ENCODE measurements at places on chromosomes 7 and 10.

- no peak for DNase-seq
These were observed 3.3 kb upstream of the FAS start for GRCh38 chr10:88987243-88987725.

- DNase-seq: no peak
These were observed 13.5 kb upstream of the TSPAN13 start for GRCh38 chr7:16739863-16740622.

- DNase-seq: no peak
These were observed 122.6 kb downstream of the MICU1 start for GRCh38 chr10:72503241-72503640.

- DNase-seq: no peak
These were observed 64.5 kb downstream of the LRRTM3 start for GRCh38 chr10:66990143-66990830.

DNA sequence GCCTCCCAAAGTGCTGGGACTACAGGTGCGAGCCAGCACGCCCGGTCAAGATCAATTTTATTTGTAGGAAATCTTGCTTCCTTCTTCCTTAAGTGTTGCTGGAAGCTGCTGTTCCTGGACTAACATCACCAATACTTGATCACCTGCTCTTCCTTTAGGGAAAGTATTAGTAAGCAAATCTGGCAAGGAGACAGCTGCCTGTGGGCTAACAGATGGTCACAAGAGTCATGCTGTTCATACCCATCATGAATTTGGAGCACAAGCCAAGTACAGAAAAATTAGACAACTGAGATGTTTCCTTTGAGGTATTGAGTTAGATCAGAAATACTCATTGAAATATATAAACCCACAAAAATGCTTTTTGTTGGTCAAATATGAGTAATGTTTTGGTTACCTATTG is 27.9 kb downstream of the BAIAP2L1 start:
- no peak for DNase-seq

GRCh38 chr7:42692621-42693020 is 219.2 kb downstream of the C7orf25 start:
- no peak for DNase-seq

- DNase-seq: no peak
These were observed 88.1 kb downstream of the VOPP1 start for GRCh38 chr7:55484241-55484640.

DNA sequence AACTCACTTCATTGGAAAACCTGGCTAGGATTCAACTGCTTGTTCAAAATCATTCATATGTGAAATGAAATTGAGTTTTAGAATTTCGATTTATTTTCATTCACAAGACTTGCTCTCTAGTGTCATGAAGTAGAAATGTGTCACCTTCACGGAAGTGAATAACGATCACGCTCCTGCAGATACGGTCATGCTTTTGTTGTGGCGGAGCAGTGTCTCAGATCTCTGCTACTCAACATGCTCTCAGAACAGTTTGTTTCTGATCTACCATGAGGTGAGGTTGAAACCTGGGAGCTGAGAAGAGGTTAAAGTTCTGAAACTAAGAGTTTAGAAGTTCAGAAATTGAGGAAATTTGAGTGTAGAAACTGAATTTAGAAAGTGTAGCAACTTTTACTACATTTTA is 13.8 kb upstream of the PITRM1 start:
- no peak for DNase-seq

- DNase-seq: no peak
These were observed 3.2 kb upstream of the DGKB start for GRCh38 chr7:14905764-14906163.

- DNase-seq: no peak
These were observed 22.3 kb downstream of the HYAL4 start for GRCh38 chr7:123867225-123867624.

GRCh38 chr10:89846786-89847185 is 145.4 kb downstream of the KIF20B start:
- DNase-seq: no peak

GRCh38 chr10:28545967-28546644 is 13.2 kb downstream of the WAC start:
- DNase-seq: no peak

GRCh38 chr10:114303556-114303955 is 64.5 kb downstream of the VWA2 start:
- DNase-seq: no peak

DNA sequence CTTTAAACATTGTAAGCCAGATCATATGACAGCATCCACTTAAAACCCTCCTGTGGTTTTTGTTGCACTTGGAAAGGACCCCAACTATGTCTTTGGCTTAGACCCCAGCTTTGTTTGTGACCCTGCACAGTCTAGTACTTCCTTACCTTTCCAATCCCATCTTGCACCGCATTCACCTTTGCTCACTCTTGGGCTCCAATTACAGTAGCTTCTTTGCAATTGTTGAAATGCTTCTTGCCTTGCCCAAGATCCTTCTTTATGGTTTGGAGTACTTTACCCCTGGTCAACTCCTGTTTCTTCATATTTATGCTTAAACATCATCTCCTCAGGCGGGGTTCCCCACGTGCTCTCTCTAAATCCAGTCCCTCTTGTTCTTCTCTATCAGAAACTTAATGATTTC is 162.6 kb downstream of the PTEN start:
- DNase-seq: no peak

GRCh38 chr7:143884969-143885559 is 16.9 kb downstream of the TCAF1 start:
- no peak for DNase-seq

DNA sequence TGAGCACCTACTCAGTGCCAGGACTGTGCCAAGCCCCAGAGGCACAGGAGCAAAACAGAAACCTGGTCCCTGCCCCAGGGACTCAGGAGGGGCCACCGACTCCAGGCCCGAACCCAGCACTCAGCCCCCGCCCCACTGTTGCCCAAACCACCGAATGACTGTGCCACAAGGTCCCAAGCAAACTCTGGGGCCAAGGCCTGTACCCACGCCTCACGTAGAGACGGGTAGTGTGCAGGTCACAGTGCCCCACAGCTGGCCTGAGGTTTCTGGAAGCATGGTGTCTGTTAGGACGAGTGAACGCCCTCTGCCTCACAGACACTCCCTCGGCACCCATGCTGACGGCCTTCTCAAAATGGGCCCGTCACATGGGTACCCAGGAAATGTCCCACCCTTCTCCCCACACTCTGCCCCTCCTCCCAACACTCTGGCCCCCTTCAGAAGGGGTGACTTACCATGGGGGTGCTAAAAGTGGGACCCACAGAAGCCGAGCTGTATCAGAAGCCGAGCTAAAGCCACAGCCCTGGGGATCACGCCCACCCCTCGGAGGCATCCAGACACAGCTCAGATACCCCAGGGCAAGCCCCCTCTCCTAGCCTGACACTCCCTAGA is 44.2 kb downstream of the CTBP2 start:
- DNase-seq: no peak

DNA sequence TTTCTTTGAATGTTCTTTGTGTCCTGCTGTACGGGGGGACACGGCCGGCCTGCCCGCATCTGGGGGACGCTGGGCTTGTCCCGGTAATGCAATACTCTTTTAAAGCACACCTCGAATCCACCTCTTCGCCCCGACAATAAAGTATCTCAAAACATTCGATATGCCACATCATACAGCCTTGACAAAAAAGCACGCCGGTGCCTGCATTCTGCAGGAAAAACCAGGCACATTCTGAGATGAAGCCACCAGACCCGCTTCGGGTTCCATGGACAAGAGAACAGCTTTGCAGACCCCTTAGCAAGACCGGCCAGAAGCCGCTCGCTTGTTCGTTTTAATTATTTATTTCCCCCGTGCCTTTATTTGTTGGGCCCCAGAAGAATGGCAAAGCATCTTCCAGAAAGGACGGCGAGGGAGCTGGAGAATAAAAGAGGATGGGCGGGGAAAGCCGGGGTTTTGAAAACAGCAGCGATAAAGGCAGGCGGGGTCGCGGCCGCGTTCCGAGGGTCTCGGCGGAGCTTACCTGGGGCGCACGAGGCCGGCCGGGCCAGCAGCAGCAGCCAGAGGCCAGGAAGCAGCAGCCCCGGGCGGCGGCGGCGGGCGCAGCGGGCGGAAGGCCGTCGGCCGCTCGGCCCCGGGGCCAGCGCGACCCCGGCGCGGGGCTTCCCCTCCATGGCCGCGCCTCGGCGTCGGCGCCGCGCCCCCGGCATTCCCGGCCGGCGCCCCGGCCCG is 462 bp downstream of the KIAA1549 start:
- no peak for DNase-seq

- no peak for DNase-seq
These were observed 32.1 kb downstream of the LRRC27 start for GRCh38 chr10:132363921-132364593.

DNA sequence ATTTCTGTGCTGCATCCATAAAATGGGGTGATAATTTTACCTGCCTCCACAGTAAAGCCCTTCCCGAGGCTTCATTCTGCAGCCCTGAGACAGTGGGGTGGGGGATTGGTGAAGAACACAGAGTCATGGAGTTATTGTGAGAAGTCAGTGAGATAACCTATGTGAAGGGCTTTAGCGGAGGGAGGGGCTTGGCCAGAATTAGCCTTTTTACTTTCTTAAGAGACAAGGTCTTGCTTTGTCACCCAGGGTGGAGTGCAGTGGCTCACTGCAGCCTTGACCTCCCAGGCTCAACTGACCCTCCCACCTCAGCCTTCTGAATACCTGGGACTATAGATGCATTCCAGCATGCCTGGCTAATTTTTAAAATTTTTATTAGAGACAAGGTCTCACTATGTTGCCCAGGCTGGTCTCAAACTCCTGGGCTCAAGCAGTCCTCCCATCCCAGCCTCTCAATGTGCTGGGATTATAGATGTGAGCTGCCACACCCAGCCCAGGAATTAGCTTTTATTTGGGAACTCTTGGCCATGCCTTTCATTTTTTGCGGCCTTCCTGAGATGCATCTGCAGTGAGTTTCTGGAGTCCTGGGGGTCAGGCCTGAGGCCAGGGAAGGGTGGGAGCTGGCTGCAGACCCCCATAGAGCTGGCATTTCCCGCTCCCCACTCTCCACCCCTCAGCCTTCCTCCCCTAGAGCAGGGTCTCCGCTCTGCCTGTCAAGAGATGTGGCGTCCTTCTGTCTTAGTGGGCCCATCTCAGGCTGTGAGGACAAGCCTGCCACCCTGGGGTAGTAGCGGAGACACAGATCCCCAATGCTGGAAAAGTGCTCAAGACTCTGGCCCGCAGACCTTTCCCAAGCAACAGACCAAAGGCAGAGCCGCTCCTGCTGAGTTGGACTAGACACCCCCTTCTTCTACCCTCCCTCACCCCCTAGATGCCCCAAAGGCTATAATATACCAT is 77.0 kb downstream of the ZMIZ1 start:
- DNase-seq: no peak

GRCh38 chr10:84355106-84355505 is 26.7 kb downstream of the CCSER2 start:
- DNase-seq: no peak

- no peak for DNase-seq
These were observed 212.8 kb downstream of the NSUN6 start for GRCh38 chr10:18438361-18439126.

DNA sequence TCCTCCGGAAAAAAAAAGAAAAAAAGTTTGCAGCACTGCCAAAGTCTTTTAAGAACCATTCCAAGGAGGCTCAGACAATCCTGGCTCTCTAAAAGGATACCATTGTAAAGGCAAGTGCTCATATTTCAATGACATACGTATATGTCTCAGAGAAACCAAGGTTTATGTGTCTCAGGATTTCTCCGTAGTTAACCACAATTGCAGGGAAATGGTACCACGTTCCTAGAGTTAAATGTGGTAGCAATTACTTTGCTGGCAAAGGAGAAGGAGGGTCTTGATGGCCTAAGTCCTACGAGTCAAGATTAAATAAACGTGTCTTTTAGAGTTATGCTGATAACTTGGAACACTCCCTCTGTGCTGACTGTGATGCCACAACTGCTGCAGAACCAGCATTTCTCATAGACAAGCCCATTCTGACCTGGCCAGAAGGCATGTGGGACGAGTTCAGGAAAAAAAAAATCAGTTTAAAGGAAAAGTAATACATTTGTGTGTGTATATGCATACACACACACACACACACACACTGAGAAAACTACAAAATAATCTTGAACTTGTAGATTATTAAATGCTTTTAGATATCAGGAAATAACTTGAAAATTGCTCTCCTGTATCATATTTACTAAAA is 245.9 kb downstream of the FGFR2 start:
- DNase-seq: no peak

DNA sequence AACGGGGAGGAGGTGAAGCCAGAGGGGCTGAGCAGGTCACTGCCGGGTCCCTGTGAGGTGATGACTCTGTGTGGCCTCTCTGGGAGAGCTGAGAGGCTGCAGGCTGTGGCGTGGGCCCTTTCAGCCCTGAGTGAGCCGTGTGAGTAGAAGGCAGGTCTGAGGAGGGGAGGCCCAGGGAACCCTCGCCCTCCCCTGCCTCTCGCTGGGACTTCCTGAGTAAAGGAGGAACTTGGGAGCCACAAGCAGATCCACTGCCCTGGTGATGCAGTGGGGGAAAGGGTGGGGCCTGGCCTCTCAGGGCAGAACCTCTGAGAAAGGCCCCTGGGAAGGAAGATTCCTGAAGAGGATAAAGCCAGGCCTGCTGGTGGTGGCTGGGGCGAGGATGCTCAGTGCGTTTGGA is 22.8 kb downstream of the EEPD1 start:
- no peak for DNase-seq

DNA sequence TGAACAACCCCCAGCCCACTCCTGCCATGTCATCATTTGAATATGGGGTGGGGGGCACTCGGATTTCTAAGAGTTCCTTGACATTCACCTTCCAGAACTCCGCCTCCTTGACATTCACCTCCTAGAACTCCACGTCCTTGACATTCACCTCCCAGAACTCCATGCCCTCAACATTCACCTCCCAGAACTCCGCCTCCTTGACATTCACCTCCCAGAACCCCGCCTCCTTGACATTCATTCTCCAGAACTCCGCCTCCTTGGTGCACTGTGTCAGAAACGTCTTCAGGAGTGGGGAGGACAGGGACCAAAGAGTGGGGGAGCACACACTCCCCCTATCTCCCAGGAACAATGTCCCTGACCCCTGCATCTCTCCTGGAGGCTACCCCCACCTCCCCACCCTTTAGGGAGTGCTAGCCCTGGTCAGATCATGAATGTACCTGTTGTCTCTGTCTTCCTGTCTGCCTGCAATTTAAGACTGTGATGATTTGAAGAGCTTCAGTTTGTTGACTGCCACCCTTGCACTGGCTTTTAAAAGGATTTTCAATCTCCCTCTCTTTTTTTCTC is 110.1 kb downstream of the NPTX2 start:
- DNase-seq: no peak

DNA sequence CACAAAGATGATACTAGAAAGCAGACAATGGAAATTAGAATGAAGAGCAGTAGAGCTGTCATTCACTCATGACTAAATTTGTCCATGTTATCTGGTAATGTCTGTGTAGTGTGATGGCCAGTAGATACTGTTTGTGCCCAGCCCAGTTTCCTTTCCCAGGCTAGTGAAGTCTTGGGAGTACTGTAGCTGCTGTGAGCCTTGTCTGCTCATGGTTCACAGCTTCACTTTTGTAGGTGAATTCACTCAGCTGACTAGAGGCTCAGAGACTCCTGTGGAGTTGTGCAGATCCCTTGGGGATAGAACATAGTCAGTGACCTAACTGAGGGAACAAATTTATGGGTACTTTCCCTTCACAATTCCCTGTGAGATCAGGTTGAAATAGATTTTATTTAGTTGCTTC is 572.5 kb downstream of the ARL4A start:
- DNase-seq: no peak

GRCh38 chr10:123559823-123560092 is 106.4 kb upstream of the GPR26 start:
- no peak for DNase-seq

Data from activated CD8-positive, alpha-beta memory T cell treated with anti-CD3 and anti-CD28 coated beads for 1 hour (primary cell).